ENCODE measurements at places on chromosomes 4 and X.

GRCh38 chrX:11423362-11423818 is 130.2 kb downstream of the AMELX start:
- no peak for DNase-seq

DNA sequence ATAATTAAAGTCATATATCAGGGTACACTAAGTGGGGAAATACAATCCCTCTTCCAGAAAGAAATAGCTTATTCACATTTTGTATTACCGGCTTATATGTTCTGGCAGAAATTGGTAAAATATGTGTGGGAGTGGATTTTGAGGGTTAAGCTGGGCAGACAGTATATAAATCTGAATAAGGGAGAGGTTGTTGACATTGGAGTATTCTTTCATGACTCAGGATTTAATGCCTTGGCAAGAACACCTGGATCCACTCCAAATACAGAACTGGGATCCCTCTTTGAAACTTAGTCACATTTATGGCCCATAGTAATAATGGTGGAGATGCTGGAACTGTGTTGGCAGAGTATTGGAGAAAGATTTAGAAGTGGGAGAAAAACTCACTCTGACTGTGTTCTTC is 54.3 kb upstream of the TET2 start:
- DNase-seq = no peak

GRCh38 chr4:95293014-95293413 is 255.8 kb downstream of the UNC5C start:
- DNase-seq = no peak

- DNase-seq = no peak
These were observed 505.4 kb upstream of the AGA start for GRCh38 chr4:177947607-177948006.

GRCh38 chrX:574251-574650 is 56.3 kb upstream of the SHOX start:
- no peak for DNase-seq

- DNase-seq = no peak
These were observed 317.7 kb downstream of the NR3C2 start for GRCh38 chr4:148124512-148124911.

DNA sequence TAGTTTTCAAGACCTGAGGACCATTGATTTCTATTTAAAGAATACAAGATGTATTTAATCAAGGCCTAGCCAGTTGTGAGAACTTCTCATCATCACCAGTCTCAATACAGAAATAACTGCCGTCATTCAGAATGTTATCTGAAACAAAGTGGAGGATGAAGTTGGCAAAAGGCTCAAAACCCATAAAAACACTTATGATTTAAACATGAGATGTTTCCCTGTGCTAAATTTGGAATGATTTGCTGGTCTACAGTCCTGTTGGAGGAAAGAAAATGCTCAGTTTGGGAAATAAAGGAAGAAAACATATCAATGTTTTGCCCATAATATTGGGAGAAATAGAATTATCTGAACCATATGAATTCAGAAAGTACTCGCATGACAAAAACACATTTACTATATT is 192.2 kb downstream of the ADGRA3 start:
- no peak for DNase-seq

GRCh38 chrX:118574666-118575065 is 79.1 kb downstream of the DOCK11 start:
- no peak for DNase-seq

GRCh38 chr4:7559741-7560395 is 125.1 kb upstream of the PSAPL1 start:
- no peak for DNase-seq

GRCh38 chrX:18457000-18457399 is 31.6 kb downstream of the CDKL5 start:
- no peak for DNase-seq
